Urinary bladder (tissue), 4 donors: ENCODE measurements at places on chromosomes 7 and 10.

- DNase-seq = no peak
Measured at GRCh38 chr10:122293156-122293960, 22.3 kb downstream of the BTBD16 start.

DNA sequence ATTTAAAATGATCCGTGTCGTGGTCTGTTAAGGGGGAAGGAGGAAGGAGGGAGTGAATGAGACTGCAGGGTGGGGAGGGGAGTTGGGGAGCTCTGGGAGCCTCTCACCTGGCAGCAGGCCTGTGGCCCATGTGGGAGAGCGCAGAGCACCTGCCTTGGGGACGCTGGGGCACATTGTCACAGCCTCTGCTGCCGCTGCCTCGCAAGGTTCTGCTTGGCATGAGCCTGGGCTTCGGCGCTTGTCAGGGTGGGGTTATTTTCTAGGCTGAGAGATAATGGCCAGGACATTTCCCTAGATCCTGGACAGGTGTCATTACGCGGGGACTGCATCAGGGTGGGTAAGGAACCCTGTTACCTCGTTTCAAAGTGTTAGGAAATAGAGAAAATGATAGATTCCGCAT is 2.2 kb upstream of the SUN1 start:
- no peak for DNase-seq

- no peak for DNase-seq
Measured at GRCh38 chr7:130971297-130971696, 237.3 kb upstream of the KLF14 start.

DNA sequence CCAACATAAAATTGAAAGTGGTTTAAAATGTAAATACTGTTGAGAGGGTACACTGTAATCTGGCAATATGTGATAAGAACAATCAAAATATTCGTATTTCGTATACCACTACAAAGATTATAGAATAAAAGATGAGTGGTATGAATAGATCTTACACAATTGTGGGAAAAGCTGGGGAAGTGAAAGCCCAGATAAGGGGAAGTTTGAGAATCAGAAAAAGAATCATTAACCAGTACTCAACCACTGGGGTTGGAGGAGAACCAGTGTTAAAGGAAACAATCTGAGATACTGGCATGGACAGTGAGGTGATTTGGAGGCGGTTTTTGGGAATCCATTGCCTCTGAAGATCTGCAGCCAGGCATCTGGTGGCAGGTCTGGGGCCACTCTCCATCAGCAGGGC is 59.7 kb upstream of the CDK14 start:
- no peak for DNase-seq

DNA sequence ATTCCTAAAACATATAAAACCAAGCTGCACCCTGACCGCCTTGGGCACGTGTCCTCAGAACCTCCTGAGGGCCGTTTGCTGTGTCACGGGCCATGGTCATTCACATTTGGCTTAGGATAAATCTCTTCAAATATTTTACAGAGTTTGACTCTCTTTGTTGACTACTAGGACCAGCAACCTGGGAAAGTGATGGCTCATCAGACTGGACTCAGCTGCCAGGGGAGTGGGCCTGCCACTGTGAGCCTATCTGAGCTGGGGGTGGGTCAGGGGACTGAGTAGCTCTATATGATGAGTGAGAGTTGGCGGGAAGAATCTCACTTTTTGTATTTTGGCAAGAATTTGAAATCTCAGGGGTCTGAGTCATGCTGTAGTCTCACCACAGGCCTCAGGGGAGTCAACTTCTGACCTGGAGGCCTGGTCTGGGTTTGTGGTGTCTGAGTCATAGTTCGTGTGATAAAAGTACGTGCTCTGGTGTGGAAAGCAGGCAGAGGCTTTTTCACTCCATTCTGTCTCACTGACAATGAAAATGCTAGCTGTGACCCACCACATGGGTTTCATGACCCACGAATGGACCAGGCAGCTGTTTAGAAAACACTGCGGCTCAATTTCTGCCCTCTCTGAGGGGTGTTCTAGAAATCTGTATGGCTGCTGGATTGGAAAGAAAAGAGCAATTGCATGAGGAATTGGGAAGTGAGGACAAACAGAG is 4.2 kb upstream of the UPP1 start:
- DNase-seq = no peak

DNA sequence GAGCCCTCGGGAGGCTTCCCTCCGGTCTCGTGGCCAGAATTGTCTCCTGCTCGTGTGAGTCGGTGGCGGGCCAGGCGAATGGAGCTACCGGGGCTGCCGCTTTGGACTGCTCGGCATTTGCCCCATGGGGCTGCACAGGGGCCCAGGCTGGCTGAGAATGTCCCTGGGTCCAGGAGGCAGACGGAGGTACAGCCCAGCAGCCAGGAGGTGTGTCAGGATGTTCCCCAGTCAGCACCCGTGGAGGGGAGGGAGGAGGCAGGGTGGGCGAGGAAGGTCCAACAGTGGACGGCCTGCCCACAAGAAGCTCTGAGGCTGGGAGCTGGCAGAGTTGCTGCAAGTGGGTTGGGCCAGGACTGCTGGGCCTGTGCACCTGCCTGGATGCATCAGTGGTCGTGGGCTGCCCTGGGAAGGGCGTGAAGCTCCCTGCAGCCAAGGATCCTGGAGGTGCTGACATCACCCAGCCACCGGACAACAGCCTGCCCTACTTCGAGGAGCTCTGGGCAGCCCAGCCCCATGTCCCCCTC is 46.4 kb downstream of the PDGFA start:
- no peak for DNase-seq

GRCh38 chr7:137987018-137987349 is 14.9 kb downstream of the CREB3L2 start:
- no peak for DNase-seq

DNA sequence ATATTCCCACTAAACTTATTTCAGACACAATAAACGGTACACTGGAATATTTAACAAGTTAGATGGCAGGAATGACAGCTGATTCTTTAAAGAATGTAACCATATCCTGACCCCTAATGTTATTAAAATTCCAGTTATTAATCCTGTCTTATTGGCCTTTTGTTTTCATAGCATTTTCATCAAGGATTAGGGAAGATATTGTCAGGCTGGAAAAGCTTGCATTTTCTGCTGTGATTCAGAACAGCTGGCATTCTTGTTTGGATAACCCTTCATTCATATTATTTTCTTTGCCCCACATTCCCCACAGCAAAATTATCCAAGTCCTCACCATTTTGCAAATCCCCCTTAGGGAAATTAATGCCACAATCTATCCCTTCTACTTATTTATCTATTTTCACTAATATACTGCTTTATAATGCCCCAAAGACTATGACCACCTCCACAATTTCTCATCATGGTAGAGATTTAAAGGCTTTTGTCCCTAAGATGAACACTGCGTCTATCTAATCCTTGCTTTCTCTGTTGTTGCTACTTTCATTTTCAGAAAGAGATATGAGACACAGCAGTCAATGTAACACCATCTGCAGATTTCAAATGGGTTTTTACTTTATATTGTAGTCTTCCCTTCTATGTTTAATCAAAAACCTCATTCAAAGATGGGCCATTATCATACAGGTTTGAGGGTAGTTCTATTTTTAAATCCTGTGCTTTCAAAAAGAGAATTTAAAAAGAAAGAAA is 475.1 kb downstream of the PARD3 start:
- DNase-seq = no peak

- no peak for DNase-seq
Measured at GRCh38 chr7:78176171-78176570, 377.6 kb downstream of the PHTF2 start.

DNA sequence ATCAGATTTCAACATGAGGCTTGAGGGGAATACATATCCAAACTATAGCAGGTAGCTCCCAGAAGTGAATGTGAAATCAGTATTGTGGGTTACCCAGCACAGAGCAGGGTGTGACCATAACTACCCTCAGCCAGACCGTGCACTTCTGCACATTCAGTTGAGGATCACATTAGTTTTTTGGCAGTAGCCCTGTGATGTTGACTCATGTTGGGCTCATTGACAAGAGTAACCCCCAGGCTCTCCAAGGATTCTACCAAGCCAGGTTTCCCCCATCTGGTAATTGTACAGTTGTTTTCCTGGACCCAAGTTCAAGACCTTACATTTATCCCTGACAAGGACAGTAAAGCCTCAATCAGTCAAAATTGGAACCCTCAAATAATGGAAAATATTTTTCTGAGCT is 11.7 kb upstream of the CPA4 start:
- no peak for DNase-seq

GRCh38 chr10:35443858-35444257 is 107.5 kb downstream of the CCNY start:
- DNase-seq = no peak

DNA sequence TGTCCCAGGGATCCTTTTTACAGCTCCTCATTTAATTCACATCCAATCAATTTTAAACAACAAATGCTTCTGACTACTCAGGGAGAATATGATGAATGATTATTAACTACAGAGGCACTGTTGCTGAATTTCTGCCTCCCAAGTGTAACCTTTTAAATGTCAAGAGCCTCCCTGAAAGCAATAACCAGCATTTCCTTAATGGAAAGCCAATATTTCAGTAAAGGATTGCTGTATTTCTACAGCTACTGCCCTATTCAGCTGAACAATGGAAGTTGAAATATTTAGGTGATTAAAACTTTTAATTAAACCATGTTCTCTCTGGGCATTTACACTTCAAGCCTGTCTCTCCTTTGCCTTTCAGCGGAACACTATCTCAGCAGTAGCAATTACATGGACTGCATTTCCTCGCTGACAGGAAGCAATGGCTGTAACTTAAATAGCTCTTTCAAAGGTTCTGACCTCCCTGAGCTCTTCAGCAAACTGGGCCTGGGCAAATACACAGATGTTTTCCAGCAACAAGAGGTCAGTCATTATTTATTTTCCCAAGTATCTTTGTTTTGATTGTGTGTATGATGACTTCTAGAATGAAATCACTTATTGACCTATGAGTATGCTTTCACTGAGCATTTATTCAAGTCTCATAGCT is 304.7 kb downstream of the BICC1 start:
- no peak for DNase-seq

DNA sequence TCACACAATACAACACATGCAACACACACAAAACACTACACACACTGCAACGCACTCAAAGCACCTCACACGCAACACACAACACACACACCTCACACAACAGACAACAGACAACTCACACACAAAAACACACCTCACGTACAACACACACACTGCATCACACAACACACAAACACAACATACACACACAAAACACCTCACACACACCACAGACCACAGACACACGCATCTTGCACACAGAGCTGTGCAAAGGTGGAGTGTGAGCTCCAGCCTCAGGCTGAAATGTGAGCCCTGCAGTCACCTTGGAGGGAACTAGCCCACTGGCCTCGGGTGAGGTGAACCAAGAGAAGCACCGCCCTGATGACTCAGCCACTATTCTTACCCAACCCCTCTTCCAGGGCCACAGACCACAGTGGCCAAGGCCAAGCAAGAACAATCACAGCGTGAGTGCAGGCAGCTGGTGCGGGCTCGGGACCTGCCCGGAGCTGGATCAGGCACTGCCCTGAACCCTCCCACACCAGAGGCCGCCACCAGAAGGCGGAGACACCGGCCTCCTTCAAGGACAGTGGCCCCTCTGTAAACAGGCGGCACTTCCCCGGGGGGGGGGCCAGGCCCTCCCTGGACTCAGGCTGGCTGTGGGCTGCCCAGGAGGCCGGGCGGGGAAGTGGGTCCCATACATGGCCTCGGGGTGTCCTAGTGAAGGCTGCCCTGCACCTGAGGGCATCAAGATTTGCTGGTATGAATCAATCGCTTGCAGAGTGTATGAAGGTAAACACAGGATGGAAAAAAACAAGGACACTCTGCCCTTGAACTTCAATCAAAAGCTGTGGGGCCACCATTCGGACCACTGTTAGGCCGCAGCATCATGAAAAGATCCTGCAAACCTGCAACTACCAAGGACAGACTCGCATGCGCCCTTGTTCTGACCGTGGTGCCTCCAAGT is 106.7 kb downstream of the TNS3 start:
- no peak for DNase-seq

- DNase-seq = no peak
Measured at GRCh38 chr7:139065323-139065722, 29.5 kb upstream of the ZC3HAV1L start.

DNA sequence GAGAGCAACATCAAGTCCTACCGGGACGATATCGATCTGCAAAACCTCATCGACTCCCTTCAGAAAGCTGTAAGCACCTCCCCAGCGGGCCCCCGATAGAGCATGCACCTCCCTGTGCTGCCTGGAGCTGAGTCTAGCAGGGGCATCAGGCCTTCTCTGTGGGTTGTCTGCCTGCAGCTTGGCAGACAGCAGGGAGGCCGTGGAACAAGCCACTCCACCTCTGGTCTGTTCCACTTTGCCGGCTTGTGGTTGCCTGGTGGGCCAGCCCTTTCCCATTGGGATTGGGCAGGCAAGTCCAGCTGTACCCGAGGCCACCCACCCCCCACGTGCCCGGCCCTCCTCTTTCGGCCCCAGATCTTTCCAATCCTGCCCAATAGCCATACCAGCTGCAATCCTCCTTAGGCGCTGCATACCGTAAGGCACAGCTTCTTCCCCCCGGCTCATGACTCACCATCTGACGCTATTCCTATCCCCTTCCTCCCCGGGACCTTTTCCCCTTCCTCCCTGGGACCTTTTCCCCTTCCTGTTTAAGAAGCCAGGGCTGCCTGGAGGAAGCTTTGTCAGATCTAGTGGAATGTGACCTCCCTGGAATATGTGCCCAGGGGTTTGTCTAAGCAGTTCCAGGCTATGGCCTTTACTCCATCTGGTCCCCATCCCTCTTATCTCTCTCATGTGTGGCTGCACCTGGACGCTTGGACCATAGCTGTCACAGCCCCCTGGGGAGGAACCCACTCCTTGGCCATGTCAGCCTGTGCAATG is 28.1 kb upstream of the SH2D4B start:
- no peak for DNase-seq

DNA sequence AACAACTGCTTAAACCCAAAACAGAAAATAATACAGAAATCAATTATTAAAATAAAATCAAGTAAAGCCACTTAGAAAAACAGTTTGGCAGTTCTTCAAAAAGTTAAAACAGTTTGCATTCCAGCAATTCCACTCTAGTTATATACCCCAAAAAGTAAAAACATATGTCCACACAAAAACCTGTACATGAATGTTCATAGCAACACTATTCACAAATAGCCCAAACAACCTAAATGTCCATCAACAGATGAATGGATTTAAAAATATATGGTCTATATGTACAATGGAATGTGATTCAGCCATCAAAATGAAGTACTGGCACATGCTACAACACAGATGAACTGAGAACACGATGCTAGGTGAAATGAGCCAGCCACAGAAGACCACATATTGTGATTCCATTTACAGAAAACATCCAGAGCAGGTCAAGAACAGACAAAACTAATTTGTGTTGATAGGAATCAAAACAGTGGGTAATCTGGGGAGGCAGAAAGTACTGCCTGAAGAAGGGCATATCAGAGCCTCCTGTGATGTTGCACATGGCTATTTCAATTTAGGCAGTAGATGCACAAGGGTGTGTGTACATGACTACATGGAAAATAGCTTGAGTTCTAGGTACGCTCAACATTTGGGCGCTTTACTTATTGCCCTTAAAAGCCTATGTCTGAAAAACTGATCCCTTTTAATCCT is 66.3 kb downstream of the CYTH3 start:
- DNase-seq = no peak
